HTR-8/SVneo (cell line): ENCODE measurements at places on chromosomes 5 and 9.

GRCh38 chr9:107731115-107731762, 241.7 kb upstream of the KLF4 start:
- no peak for DNase-seq

DNA sequence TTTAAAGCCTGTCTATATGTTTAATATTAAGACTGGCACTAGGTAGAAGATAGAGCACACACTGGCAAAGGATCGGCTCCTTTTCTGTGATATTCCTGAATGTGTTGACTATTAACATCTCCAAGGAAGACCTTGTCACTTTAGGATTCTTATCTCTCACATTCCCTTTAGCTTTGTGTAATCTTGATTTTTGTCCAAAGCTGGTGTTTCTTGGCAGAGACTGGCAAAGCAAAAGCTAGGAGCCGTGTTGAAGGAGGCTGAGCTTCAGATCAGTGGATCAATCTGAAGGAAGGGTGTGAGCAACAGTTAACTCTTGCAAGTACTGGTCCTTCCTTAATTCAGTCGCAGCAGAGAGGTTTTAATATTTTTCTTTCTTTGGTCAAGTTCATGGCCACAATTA, 830.4 kb upstream of the ZNF608 start:
- no peak for DNase-seq

GRCh38 chr5:59864718-59865117, 28.8 kb downstream of the PDE4D start:
- DNase-seq: no peak

GRCh38 chr9:125540497-125540896, 166.5 kb downstream of the MAPKAP1 start:
- no peak for DNase-seq

GRCh38 chr5:43075319-43076293, 35.5 kb upstream of the ANXA2R start:
- no peak for DNase-seq

DNA sequence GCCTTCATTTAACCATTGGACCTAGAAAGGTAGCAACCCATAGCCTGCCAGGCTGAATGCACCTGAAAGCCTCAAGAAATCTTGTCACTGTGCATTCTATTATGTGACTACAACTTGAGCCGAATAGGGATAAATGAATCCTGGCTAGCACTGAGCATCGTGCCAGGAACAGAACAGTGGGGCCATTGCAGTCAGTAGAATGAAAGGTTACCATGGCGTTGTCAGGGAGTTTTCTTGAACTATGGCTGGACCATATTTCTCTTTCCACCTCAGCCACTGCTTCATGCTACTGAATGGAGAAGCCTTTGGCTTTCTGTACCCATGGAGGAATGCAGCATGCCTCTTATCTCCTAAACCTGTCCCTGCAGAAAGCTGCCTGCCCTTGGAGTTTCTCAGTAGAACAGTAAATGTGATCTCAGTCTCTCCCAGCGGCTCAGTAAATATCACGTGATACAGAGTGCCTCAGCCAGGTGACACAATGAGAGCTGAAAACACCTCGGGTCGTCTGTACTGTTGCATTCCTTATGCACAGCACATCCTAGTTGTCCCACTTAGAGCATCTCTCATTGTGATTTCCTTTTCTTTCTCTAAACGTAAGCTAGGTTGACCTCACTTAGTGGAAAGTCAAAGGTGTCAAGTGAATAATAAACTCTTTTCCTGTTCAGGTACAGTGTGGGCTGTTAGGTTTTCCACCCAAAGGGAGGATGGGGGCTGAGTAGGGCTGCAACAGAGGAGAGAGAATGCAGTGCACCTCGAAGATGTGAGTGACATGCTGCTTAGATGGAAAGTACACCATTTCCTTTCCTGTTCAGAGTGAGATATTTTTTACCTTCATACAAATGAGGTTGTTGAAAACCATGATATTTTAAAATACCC, 115.3 kb downstream of the MACIR start:
- no peak for DNase-seq

DNA sequence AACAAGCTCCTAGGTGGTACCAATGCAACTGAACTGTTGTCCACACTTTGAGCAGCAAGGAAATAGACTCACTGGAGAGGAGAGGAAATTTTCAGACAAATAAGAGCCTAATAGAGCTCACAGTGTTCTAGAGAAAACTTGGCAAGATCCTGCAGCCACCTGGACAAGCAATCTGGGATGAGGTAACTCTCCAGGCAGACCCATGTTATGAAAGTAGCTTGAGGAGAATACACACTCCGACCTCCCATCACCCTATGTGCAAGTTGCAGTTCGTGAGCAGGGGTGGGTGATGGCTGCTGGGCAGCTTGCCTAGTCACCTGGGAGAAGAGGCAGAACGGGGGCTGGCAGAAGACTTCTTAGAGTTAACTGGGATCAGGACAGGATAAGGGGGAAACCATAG, 102.2 kb downstream of the KLF4 start:
- no peak for DNase-seq

GRCh38 chr5:39757131-39757530, 332.4 kb upstream of the DAB2 start:
- DNase-seq: no peak

DNA sequence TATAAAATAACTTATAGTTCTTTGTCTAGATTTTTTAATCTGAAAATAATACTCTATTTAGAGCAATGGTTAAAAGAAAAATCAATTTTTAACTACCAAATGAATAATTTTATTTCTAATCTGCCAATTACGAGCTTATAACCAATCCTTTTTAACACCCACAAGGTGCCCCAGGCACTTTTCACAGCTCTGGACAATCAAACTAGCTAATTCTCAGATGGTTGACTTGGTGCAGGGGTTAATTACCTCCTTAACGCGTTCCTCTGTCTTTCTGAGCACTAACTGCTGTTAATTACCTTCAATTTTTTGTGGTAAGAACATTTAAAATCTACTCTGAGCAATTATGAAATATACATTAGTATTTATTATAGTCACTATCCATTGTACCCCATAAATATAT, 109.6 kb upstream of the PJA2 start:
- no peak for DNase-seq

DNA sequence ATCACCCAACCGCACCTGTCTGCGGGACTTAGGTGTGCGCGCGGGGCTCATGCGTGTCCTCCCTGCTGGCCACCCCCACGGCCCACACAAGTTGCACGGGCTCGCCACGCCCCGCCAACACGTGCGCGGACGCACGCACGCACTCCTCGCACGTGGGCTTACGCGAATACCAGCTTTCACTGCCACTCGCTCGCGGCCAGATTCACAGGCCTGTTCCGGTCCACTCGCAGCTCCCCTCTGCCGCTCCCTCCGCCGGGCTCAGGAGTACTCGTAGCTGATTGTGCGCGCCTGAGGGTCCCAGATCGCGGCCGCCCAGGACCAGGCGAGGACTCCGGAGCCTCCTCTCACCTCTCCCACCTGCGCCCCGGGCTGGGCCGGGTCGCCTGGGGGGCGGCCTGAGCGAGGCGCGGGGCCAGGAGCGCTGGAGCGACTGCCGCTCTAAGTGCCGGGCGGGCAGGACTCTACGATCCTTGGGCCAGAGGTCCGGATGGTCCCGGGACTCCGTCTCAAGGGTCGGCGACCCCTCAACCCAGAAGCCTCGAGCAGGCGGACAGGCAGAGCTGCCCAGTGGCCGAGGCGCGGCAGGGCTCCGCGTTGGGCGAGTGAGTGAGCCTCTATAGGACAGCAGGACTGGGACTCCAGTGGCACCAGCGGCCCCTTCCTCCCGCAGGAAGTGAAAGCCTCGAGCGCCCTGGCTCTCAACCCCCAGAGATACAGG, 3.4 kb downstream of the PCDHGC5 start:
- no peak for DNase-seq

DNA sequence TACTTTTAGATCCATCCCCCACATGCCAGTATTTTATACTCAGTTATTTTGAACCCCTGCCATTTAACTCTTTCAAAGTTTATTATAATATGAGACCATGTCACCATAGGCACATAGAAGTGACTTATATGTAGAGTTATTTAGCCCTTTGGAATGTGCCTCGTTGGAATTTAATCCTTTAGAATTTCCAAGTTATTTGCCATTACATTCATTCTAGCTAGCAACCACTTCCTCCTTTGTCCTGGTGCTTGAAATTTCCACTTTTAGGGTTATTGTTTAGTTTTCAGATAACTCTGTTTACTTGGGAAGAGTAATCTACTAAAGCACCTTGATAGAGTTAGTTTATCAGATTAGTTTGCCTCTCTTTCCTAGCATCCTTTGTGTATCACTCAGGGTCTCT, 82.8 kb upstream of the TLE1 start:
- peak; percentile 17 for DNase-seq

GRCh38 chr5:88698290-88698689, 184.7 kb downstream of the MEF2C start:
- no peak for DNase-seq

- DNase-seq: no peak
These were observed 28.9 kb downstream of the PLAC8L1 start for GRCh38 chr5:146076455-146076854.

DNA sequence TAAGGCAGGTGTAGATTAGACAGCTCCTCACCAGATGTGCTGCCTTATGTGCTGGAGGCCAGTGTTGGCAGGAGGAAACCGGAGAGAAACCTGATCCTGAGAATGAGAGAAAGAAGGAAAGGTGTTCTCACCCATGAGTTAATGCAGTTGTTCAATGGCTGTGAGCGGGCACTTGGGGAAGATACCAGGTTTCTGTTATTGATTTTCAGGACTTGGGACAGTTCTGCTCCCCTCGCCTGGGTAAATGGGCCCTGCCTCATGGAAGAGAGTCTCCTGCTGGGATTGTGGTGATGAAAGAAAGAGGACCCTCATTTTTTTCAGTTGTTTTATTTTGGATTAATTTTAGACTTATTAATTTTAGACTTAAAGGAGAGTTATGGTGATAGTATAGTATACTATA, 59.5 kb downstream of the EGFLAM start:
- no peak for DNase-seq

DNA sequence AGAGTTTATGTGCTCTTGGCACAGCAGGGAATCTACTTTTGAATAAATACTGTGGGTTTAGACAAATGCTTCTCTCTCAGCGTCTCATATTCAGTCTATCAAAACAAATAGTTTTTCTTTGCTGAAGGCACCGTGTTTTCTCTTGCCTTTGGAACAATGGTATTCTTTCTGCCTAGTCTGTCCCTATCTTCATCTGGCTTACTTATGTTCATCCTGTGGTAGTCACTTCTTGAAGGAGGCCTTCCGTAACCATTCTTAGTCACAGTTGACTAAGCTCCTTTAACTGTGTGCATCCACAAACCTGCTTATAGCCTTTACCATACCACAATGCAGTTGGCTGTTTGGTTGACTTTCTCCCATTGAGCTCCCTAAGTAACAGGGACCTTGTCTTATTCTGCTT, 45.9 kb downstream of the LARP1 start:
- DNase-seq: no peak
